ENCODE measurements at places on chromosomes 6 and 20.

- DNase-seq, result no peak
Measured at GRCh38 chr6:21946298-21946783, 350.5 kb downstream of the PRL start.

GRCh38 chr6:449486-450419 lies 58.2 kb downstream of the IRF4 start:
- DNase-seq, result no peak

DNA sequence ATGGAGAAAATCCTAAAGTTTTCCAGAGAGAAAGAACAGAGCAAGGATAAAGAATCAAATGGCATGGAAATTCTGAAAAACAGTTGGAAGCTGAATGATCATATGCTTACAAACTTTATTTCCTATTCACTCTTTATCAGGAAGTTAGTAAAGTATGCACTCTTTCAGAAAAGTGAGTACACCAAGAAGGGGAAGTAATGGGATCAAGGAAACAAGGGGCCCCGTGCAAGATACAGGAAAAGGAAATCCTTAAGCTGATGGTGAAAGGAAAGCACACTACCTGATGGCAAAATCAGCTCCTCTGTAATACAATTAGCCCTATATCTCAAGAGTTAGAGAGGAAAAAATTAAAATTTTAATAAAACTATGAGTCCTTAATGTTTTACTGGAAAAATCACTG lies 14.0 kb downstream of the CALHM6 start:
- DNase-seq, result no peak

DNA sequence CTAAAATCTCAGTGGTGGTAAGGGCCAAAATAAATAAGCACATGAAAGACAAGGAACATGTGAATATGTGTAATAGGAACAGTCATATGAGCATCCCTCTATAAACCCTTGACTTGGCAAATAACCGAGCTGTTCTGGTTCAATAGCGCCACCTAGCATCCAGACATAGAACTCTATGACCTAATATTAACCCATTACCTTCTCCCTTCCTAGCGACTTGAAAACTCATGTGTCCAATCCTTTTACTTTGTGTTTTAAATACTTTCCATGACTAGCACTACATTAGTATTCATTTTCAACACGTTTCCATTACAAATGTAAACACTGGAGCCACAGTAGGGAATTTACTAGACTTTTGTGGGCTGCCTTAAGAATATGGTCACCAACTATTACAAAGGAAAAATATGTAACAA lies 279.7 kb downstream of the UST start:
- peak; percentile 46 for DNase-seq

DNA sequence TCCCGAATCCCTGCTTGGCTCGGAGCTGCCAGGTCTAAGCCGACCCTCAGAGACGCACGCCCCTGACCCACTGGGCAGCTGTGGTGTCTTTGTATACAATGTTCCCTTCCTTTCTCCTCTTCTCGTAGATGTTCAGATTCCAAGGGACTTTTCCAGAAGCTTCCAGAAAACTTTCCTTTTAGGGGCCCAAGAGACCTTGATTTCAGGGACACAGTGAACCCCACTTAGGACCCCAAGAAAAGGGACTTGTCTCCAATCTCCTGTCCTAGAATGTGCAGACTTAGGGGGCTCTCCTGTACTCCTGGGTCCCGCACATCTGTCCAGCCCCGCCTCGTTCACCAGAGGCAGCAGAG lies 103.5 kb downstream of the EDN3 start:
- no peak for DNase-seq

DNA sequence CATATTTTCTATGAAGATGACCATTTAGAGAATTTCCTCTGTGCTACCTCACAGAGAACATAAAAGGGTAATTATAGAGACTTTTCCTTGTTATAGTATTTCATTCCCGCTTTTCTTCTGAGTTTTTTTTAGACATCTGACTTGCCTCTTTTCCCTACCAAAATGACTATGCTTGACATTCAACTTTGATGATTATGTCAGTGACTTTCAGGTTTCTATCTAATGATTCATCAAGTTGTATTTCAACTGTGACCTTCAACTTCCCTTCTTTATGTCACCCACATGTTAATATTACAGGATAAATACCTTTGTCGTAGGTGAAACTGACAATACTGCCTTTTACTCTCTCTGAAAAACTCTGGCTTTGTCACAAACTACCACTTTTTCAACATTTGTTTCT lies 95.3 kb downstream of the MLIP start:
- DNase-seq, result no peak

GRCh38 chr20:45938727-45939438 lies 4.4 kb downstream of the PCIF1 start:
- no peak for DNase-seq

GRCh38 chr6:149223120-149223903 lies 94.2 kb upstream of the TAB2 start:
- no peak for DNase-seq

DNA sequence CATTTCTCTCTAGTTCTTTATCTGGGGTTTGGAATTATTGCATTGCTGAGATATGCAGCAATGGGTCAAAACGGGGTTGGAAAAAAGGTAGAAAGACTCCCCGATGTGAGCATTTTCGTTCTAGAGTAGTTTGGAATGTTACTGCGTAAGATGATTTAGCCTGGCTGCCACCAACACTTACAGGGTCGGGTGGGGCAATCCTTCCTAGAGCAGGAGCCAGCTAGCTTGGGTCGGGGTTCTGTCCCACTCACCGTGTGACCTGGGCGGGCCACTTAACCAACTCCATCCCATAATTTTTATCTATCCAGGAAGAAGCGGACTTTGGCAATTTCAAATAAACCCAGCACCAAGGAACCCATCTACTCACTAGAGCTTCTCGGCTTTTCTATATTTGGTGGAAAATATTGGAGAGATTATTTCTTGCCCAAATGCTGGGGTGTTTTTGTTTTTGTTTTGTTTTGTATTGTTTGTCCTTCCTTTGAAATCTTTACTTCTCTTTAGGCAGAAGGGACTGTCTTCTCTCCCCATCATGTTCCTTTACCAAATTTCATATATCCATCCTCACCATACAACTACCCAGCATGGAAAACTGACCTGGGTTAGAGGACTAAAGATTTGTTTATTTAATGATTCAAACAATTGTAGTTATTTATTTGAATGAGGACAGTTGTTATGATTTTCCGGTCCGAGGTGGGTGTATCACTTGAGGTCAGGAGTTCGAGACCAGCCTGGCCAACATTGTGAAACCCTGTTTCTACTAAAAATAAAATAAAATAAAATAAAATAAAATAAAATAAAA lies 72.4 kb downstream of the GPX5 start:
- DNase-seq, result peak; percentile 12

DNA sequence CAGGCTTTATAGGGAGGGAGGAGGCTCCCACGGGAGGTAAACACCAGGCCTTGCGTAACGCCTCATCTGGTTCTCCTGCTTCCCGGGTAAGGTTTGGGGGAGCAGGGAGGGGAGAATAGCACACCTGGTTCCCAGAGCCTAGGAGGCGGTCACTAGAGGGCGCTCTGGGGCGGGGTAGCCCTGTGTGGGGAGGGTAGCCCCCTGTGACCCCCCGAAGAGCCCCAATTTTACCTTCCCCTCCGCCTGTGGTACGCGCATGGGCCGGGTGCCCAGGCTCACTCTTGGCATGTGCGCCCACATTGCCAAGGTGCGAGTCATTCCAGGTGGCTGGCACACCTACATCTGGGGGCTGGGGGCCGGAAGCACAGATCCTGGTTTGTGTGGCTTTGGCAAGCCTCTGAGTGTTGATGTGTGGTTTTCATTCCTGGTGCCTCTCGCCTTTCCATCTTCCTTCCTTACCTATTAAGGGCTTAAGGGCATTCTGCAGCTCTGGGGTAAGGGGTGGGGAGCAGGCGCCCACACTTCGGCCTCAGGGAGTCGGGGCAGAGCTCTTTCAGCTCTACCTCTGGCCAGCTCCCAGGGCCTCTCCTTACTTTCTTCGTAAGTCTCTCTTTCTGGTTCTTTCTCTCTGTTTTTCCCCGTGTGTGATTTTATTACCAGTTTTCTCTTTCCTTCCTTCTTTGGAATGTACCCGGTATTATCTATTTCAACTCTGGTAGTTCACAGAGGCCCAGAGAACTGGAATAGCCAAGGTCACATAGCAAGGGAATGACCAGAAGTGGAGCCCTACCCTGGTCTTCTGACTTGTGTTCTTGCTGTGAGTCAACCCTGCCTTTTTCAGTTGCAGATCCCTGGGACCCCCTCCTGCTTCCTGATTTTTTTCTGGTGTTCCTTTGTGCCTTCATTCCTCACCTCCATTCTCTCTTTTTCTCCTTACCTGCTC lies 492 bp upstream of the RNF39 start:
- DNase-seq, result no peak

GRCh38 chr6:10460096-10460495 lies 45.2 kb upstream of the TFAP2A start:
- DNase-seq, result no peak

GRCh38 chr6:73739096-73739495 lies 43.1 kb downstream of the CD109 start:
- no peak for DNase-seq

DNA sequence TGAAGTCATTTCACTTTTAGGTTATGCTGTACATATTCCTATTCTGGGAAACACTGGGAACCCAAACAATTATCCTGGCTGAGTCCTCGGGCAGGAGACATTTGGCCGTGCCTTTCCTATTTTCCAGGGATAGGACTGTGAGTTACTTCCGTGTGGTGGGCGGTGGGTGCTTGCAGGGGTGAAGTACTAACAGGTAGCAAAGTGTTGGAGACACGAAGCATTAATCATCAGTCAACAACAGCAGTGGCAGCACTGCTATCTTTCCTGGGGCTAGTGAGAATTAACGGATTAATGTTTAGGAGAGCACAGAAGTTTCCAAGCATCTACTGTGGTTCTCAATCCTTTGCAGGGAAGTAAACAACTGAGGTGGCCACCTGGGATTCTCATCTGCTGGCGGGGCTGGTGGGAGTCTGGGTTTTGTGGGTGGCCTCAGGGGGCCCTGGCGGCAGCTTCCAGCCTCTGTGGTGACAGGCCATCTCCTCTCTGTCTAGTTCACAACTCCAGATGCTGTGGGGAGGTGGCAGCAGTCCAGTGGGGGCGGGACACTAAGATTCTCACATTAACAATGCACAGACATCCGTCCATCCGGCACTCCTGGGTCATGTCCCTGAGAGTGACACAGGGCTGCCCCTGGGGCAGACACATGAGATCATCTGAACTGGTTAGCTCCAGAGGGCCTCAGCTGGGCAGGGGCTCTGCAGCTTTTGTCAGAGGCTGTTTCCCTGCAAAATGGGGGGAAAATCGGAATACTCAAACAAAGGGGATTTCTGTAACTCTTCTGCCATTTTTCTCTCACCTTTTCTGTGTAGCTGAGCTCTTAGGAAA lies 90.9 kb downstream of the GJA10 start:
- peak; percentile 48 for DNase-seq

GRCh38 chr6:85050149-85050548 lies 285.8 kb upstream of the TBX18 start:
- no peak for DNase-seq

- DNase-seq, result no peak
Measured at GRCh38 chr6:148738946-148739821, 7.6 kb upstream of the UST start.

DNA sequence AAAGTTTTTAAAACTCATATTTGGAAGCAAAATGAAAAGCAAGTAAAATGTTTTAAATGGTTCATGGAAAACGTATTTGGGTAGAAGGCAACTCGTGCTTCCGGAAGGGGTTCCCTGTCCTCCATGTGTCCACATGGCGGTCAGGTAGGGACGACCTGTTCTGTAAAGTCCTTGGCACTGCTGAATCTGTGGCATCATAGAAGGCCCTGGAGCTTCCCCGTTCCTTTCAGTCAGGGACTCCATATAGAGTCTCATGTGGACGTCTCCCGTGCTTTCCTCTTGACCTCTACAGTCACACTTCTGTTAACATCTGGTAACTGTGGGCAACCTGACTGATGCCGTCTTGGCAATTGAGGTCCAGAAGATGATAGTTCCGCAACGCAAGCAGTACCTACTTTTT lies 11.4 kb downstream of the DYNLT1 start:
- DNase-seq, result no peak

DNA sequence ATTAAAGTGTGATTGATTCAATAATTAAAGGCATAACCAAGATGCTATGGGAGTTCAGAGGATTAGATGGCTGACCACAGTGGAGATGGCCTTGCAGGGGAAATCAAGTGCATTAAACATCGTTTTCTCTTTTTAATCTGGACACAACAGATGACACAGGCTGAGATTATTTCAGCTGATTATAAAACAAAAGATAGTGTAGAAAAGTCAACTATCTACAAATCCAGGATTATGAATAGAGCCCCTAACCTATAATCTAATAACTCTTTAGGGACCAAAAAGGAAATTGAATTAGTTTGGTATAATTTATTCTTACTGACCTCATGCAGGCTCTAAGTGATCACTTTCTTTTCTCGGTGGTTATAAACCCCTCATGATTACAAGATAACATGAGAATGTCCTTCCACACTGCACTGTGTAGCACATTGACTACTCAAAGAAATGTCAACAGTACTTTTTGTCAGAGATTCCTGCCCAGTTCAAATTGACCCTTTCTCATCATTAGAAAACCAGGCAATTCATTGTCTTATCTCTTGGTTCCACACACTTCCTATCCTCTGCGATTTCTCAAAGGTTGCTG lies 122.1 kb downstream of the PKHD1 start:
- DNase-seq, result no peak

DNA sequence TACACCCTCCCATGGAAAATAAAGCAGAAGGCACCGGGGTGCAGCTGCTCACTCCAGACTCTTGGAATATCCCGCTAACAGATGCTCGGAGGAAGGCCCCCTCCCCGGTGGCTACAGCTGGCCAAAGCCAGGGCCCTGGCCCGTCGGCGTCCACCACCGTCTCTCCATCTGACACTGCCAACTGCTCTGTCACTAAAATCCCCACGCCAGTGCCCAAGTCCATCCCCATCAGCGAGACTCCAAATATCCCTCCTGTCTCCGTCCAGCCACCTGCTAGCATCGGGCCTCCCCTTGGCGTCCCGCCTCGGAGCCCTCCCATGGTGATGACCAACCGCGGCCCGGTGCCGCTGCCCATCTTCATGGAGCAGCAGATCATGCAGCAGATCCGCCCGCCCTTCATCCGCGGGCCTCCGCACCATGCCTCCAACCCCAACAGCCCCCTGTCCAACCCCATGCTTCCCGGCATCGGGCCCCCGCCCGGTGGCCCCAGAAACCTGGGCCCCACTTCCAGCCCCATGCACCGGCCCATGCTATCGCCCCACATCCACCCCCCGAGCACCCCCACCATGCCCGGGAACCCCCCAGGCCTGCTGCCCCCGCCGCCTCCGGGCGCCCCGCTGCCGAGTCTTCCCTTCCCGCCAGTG lies 143.9 kb downstream of the SOBP start:
- no peak for DNase-seq

DNA sequence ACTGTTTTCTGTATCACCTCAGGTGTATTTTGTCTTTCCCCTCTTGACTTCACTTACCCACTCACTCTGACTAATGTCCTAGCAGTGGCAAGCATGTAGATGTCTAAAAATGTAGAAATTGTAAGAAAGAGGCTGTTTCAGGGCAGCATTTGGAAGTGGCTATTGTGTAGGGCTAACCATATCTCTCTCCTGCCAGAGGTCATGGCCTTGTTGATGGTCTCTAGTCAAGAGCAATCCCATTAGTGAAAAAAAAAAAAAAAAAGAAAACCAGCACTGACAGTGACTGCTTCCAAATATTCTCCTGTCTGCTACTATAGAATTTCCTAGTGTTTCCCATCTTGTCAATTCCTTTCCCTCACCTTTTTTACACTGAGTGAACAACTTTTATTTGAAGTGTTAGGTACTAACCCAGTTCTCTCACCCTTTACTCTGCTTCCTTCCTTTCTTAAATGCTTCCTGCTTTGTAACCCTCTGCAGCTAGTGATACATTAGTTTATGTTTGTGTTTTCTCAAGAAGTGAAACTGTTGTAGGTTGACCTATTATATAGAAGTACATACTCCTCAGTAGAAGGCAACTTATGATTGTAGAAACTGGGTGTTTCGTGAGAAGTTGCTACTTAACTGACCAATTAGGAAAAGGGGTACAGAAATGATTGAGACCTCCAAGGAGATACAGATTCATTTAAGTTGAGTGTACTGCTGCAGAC lies 174.1 kb upstream of the PTPRK start:
- DNase-seq, result no peak

Data from NCI-H524 treated with DMSO at 0.1 percent for 48 hours (cell line).